Aorta (tissue), 5 donors: ENCODE measurements at places on chromosomes 6 and 20.

DNA sequence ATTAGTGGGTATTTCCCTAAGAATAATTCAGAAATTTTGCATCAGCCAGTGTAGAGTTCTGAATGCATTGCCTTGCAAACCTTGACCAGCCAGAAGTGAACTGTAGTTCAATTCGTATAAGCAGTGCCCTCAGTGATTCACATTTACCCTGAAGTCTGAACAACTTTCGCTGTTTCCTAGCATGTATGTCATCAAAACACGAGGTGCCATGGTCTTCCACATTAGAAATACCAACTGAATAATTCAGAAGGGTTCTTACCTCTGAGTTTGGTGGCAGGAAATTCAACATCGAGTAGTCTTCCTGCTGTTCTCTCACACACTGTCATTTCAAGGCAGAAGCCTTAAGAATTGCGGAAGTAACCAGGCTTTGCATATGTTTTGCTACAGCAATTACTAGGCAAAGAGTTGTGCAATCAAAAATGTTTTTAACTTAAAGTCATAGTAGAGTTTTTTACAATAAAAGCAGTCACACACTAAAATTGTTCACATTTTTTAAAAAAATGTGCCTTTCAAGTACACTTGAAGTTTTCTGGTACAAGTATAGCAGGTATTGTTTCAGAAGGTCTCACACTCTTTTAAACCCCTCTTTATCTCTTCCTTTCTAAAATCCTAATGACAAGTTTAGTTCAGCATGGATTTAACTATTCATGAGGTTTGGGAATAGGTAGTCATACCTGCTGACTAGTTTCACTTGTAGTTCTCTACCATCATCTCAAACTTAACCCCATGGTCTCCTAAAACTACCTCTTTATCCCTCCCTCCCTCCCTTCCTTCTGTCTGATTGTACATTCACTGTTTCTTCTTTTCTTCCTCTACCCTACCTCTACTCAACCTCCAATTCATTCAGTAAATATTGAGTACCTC, 118.3 kb downstream of the STXBP5 start:
- no peaks in the 10 kb centered on the region for H3K36me3 ChIP-seq
- no peak overlapping the region for H3K27ac ChIP-seq
- no peak overlapping the region for H3K4me3 ChIP-seq
- H3K27me3 ChIP-seq = no peaks in the 10 kb centered on the region
- H3K4me1 ChIP-seq = no peaks in the 10 kb centered on the region

GRCh38 chr6:35412102-35412501, 40.0 kb upstream of the FANCE start:
- H3K4me1 ChIP-seq = no peaks in the 10 kb centered on the region
- DNase-seq = no peak
- H3K4me3 ChIP-seq = no peak overlapping the region
- H3K27me3 ChIP-seq = no peaks in the 10 kb centered on the region
- H3K36me3 ChIP-seq = no peaks in the 10 kb centered on the region

DNA sequence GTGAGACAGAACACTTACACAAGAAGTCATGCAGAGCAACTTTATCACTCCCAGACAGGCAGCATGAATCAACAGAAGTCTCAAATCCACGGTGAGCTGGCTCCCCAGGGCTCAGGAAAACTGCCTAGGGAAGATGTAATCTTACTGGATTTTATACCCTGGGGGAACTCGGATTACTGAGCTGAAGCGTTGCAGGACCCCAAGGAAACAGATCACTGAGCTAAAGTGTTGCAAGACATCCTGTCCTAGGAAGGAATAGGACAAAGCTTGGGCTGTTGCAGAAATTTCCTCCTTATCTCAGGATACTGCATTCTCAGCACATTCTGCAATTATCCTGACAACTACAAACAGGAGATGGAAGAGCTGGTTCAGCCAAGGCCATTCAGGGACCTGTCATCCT, 224.8 kb downstream of the TFAP2A start:
- H3K36me3 ChIP-seq = no peaks in the 10 kb centered on the region
- no peaks in the 10 kb centered on the region for H3K4me1 ChIP-seq
- H3K27me3 ChIP-seq = no peaks in the 10 kb centered on the region
- no peak overlapping the region for H3K4me3 ChIP-seq

DNA sequence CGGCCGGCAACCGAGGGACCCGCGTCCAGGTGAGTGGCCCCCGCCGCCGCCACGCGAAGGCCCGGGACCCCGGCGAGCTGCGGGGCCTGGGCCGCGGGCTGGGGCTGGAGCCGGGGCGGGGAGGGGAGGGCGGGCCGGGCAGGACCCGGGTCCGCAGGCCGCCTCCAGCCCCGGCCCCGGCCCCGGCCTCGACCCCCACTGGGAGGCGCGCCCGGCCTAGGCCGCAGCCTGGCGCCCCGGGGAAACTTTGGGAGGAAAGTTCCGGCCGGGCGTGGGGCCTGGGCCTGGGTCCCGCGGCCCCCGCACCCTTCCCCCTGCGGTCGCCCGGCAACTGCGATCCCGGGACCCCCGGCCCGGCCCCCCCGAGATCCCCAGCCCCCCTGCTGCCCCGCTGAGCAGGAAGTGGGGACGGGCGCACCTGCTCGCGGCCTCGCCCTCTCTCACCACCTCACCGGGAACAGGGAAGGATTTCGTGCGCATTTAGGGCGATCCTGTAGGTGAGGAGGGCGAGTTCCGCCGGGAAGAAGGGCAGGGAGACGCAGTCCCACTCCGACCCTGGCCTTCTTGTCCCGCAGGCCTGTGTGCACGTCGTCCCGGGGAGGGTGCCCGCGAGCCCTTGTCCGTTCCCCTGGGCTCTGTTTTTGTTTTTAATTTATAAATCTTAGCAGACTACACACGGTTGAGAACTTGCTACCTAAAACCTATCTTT, 402 bp downstream of the OSBPL2 start:
- no peak for DNase-seq
- H3K4me3 ChIP-seq = peak overlapping the region; percentile 90
- peak overlapping the region; percentile 79 for H3K27ac ChIP-seq
- H3K36me3 ChIP-seq = no peaks in the 10 kb centered on the region

- H3K4me3 ChIP-seq = no peak overlapping the region
- DNase-seq = no peak
- H3K27me3 ChIP-seq = no peaks in the 10 kb centered on the region
- no peaks in the 10 kb centered on the region for H3K36me3 ChIP-seq
Observed at GRCh38 chr6:77040568-77041195, 422.6 kb downstream of the HTR1B start.
